IMR-90 (cell line): ENCODE measurements at places on chromosomes 4 and X. TPM values are rescaled to one million over a fixed set of nuclear protein-coding genes. Genes with fewer than 3 reads are reported as not detected.

- DNase-seq: no peak
Measured at GRCh38 chr4:14596904-14597303, 405.4 kb upstream of the CPEB2 start.

GRCh38 chrX:100928660-100929613, at the start of gene XKRX:
XKRX (minus strand) TSS chrX:100928917; CDS start chrX:100928304, 613 bp downstream.
- DNase-seq: no peak

DNA sequence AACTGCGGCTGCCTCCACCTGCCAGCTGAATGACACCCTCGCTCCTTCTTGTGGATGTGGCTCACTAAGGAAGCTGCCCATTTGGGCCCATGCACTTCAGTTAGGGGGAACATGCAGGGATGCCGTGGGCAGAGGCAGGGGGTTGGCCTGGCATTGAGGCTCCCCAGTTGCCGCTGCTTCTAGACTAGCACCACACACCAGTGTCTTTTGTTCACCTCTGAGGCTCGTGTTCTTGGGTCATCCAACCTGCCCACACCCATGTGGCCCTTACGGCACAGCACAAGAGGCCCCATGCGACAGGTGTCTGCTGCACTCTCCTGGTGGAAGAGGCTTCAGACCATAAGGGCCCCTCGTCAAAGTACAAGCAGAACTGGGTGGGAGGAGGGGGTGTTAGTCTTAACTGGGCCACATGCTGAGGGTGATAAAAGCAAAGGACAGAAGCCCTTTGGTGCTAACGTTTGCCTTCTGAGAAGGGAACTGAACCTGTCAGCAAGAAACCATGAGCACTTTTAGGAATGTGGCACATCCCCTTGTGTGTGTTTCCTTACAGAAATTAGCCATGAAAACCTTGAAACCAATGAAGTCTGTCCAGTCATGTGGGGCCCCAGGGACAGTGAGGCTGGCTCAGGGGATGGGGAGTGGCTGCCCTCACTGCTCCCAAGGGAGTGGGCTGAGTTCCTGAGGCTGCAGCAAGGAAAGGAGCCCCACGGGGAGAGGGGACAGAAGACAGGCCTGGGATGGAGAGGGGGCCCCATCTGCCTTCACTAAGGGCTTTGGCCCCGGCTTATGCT, 39.2 kb downstream of the MAP7D3 start:
- no peak for DNase-seq

- DNase-seq: no peak
Measured at GRCh38 chr4:100083289-100083688, 107.0 kb downstream of the DDIT4L start.

DNA sequence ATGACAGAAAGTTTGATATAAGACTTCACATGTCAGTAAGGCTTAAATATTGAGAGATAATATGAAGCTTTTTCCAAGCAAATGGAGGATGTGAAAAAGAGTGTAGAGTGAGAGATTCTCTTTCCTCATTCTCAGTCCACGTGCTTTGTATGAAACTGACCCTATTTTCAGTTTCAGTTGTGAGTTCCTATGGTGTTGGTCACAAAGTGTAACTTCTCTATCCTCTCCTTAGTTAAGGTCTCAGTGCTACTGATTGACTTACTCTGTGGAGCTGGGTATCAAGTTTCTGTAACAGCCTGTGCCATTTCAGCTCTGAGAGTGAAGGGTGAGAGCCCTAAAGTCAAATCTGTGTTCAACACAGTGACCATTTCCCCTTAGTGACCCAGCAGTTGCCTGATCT, 277.2 kb downstream of the EPHA5 start:
- no peak for DNase-seq

The RASGEF1B gene
- total RNA-seq: 0.28 and 0.36 TPM in 2 replicates
